ENCODE measurements at places on chromosomes 2 and 18.

- no peak for DNase-seq
These were observed 38.5 kb upstream of the ZNF396 start for GRCh38 chr18:35415511-35416073.

GRCh38 chr18:43682196-43682595, 404.9 kb upstream of the SYT4 start:
- no peak for DNase-seq

DNA sequence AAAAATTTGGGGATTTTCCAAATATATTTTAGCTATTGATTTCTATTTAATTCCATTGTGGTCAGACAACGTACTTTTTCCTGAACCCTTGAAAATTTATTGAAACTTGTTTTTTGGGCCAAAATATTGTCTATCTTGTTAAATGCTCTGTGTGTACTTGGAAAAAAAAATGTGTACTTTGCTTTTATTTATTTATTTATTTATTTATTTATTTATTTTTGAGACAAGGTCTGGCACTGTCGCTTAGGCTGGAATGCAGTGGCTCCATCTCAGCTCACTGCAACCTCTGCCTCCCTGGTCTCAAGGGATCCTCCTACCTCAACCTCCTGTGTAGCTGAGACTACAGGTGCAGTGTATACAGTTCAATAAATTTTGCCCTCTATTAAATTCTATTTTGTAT, 94.6 kb downstream of the TGIF1 start:
- no peak for DNase-seq

GRCh38 chr18:73151086-73151485, 283.3 kb upstream of the NETO1 start:
- no peak for DNase-seq

DNA sequence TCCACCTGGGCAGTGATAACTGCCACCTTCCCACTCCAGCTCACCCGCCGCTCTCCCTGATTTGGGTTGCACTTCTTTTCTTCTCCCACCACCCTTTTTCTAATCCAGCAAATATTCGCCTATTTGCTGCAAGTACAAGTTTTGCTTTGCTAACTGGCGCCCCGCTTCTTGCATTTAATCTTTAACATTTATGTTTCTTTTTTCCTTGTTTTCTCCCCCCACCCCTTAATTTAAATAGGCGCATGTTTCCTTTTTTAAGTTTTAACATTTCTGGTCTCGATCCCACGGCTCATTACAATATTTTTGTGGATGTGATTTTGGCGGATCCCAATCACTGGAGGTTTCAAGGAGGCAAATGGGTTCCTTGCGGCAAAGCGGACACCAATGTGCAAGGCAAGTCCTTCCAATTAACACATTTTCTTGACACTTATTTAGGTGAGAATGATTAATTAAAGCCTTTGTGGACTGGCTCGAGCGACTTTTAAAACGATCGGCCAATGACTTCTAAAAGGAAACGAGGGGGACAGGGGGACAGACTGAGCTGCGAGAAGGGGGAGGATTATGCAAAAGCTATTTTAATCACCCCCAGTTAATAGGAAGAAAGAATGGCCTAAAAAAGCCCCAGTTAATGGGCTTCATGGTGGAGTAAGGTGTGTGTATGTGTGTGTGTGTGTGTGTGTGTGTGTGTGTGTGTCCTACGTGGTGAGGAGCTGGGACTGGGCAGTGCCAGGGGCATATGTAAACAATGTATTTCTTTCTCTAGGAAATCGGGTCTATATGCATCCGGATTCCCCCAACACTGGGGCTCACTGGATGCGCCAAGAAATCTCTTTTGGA, 1.6 kb downstream of the TBR1 start:
- no peak for DNase-seq

GRCh38 chr2:151664520-151664919, 69.8 kb downstream of the NEB start:
- no peak for DNase-seq

GRCh38 chr2:11769516-11769915, 23.1 kb downstream of the LPIN1 start:
- no peak for DNase-seq

- no peak for DNase-seq
These were observed 137.6 kb downstream of the ATL2 start for GRCh38 chr2:38239452-38239851.

- no peak for DNase-seq
These were observed 31.5 kb downstream of the TMEM37 start for GRCh38 chr2:119463136-119463535.

DNA sequence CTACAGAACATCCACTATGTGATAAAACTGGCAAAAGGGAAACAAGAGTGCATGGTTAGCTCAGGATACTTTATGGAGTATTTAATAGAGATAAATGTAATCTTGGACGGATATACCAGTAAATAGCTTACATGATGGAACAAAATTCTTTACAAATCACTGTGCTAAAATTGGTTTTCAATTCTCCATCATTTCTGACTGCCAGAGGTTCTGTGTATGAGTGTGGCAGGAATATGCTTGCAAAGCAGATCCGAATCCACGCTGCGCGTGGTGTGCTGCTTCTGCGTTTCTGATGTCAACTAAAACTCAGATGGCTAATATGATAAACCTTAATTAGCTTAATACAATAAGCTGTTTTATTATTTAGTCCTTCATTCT, 2.1 kb downstream of the ZNF532 start:
- no peak for DNase-seq

DNA sequence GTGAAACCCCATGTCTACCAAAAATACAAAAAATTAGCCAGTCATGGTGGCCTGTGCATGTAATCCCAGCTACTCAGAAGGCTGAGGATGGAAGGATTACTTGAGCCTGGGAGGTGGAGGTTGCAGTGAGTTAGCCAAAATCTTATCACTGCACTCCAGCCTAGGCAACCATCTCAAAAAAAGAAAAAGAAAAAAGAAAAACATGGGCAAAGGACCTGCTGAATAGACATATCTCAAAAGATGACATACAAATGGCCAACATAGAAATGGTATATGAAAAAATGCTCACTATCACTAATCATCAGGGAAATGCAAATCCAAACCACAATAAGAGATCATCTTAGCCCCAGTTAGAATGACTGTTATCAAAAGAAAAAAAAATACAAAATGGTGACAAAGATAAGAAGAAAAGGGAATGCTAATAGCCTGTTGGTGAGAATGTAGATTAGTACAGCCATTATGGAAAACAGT, 1.4 kb upstream of the TGOLN2 start:
- no peak for DNase-seq

DNA sequence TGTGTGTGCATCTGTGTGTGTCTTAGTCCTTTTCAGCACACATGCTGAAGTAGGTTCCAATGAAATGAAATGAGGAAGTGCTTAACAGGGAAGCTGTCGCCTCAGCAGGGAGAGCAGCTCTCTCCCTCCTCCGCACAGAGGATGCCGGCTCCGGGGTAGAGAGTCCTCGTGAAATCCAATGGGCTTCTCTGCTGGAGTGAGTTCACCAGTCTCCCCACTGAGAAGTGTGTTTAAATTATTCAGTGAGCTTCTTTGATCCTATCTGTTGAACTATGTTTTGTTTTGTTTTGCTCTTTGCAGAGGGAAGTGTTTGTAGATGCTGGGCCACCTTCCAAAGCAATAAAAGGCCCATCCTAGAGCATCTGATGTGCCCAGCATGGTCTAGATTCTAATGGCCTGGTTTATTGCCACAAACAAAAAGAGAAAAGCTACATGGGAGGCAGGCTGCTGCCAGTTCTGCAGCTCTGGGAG, 6.7 kb downstream of the PPP1R7 start:
- no peak for DNase-seq

DNA sequence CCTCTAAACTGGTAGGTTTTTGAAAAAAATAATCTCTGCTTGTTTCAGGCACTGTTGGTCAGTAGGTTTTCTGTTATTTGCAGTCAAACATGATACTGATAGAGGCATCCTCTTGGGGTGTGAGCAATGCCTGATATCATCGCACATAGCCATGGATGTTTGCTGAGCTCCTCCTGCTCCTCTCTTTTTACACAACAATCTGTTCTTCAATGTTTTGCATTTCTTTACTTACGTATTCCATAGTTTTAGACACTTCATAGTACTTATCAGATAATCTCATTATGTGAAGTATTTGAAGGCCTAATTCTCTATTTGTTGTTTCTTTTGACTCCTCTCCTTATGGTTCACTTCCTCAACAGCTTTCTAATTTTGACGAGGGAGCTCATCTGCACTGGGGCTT, 23.0 kb upstream of the HS6ST1 start:
- no peak for DNase-seq

- DNase-seq, result no peak
These were observed 34.8 kb downstream of the SP110 start for GRCh38 chr2:230184727-230185578.

- no peak for DNase-seq
These were observed 12.7 kb upstream of the PAX3 start for GRCh38 chr2:222311319-222311977.

- no peak for DNase-seq
These were observed 78.5 kb downstream of the MCFD2 start for GRCh38 chr2:46837112-46837454.

DNA sequence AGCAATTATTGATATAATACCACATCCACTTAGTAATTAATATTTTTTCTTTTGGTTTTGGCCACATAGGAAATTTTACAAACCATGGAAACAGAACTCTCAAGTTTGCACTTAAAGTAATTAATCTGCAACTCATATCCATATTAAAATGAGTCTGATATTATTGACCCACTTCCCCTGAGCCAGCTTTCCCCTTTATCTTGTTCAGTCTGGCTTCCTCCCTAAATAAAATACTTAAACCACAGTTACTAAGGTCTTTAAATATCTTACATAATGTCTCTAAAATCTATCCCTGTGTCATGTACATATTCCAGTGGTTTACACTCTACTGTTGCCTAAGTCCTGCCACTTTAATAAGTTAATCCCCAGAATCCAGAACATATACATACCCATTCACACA, 564.9 kb upstream of the FSHR start:
- DNase-seq, result no peak

- DNase-seq, result no peak
These were observed 1.5 kb downstream of the KIF1A start for GRCh38 chr2:240818293-240819125.

DNA sequence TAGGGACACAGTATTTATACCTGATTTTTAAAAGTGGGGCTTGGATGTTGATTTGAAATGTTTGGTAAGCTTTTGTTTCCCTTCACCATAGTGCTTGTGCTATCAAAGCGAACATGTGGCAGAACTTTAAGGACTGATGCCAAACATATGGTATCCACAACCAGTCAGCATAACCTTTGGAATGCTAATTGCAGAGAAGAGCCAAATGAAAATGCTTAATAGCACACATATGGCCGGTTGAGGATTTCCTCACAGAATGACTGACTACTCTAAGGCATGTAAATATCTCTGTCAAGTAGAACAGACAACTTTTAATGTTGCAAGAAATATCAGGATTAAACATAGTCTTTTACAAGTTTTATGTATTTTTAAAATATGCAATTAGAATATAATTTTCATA, 120.9 kb upstream of the COL3A1 start:
- no peak for DNase-seq

DNA sequence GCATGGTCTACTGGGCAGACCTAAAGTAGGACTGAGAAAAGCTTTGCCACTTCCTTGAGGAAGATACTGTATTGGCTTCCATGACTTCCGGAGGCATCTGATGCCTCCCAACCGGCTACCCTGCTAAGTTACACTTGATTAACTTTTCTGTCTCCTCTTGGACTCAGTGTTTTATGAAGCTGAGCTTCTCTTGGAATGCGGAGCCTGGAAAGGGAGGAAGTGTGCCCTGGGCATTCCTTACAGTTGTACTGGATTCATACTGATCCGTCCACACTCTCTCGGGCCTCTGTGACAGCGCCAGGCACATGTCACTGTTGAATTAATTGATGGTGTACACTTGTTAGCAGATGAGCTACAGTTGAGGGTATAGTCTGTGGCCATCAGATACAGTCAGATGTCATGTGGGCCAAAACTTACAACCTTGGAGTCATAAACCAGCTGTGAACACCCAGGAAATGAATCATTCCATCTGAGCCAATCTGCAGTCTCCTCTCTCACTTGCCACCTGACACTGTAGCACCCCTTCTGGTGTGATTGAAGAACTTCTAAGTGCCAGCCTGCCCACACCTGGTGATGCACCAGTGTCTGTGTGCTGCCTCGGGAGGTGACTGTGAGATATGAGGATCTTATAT, 122.5 kb downstream of the FHOD3 start:
- DNase-seq, result no peak

GRCh38 chr2:169324581-169325260, 37.6 kb downstream of the LRP2 start:
- no peak for DNase-seq

DNA sequence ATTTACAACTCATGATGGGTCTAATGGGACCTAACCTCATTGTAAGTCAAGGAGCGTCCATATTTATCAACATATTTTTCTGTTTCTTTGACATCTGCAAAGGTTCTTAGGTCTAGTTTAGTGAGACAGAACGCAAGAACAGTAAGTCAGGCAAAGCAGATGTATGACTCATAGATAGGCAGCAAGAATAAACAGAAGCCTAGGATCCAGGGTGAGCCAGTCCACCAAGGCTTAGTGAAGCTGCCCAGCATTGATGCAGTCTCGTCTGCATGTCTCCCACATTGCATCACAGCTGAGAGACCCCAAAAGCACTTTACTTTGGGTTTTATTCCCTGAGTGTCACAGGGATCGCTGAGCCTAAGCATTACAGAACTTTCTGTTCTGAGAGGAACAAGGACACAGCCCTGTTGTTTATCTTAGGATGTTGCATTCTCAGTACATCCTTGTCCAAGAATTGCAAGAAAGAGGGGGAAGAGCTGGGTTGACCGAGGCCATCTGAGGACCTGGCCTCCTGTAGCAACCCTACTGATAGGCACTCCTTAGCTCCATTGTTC, 29.6 kb upstream of the TMEM177 start:
- DNase-seq, result no peak

DNA sequence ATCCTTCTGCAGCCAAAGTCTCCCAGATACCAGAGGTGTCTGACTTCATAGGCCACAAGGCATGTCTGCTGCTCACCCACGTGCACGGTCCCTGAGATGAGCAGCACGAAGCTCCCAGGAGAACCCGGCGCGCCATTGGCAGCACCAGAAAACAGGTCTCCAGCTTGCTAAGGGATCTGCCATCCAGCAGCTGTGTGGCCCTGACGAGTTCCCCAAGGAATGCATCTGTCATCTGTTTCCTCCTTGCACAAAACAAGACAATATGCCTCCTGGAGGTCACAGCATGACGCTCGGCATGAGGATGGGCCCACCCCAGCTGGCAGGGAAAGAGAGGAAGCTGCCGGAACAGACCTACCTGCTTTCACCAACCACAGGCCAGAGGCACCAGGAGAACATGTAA, 29.2 kb downstream of the HS6ST1 start:
- no peak for DNase-seq
